Skin of body (tissue), 3 donors: ENCODE measurements at places on chromosomes 7 and 10. TPM values are rescaled to one million over a fixed set of nuclear protein-coding genes. Genes with fewer than 3 reads are reported as not detected.

The PIP gene
- total RNA-seq, result not detected

The RTKN2 gene
- 6.5 TPM for total RNA-seq

The IL15RA gene
- total RNA-seq, result 3.6 TPM

The VENTX gene
- total RNA-seq, result 0.20 TPM

DNA sequence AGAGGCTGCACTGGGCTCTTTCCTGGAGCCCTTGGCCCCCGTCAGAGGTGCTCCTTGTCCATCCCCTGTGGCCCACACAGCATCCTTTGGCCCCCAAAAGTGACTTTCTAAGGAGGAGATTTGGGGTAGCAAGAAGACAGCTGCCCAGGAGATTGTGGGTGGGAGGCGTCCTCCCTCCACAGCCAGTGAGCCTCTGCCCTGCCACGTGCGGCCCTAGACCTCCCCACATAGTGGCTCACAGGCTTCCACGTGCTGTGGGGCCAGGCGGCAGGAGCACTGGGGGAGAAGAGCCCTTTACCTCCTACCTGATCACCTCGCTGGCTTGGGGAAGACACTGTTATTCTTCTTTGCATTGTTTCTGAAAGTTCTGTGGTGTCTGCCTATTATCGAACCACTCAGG, 178.8 kb downstream of the TCERG1L start:
- DNase-seq, result no peak

- no peak for DNase-seq
These were observed 105.7 kb upstream of the INSIG1 start for GRCh38 chr7:155191901-155192478.

- no peak for DNase-seq
These were observed 12.6 kb downstream of the LEP start for GRCh38 chr7:128253701-128254100.

- no peak for DNase-seq
These were observed 285.7 kb downstream of the NXPH1 start for GRCh38 chr7:8719102-8719501.

DNA sequence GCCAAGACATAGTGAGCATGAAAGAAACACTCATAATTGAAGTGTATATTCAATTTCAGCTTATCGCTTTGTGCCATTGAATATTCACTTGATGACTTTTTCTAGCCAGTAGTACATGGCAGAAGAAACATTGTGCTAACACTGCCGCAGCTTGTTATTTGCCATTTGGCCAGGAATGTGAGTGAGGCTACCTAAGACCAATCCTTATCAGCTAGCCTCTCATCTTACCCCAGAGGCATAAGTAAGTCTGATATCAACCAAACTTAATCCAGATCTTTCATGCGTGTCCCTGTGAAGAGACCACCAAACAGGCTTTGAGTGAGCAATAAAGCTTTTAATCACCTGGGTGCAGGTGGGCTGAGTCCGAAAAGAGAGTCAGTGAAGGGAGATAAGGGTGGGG, 586.0 kb upstream of the MBL2 start:
- no peak for DNase-seq

GRCh38 chr10:62430881-62431280, 56.7 kb downstream of the ZNF365 start:
- DNase-seq, result no peak

DNA sequence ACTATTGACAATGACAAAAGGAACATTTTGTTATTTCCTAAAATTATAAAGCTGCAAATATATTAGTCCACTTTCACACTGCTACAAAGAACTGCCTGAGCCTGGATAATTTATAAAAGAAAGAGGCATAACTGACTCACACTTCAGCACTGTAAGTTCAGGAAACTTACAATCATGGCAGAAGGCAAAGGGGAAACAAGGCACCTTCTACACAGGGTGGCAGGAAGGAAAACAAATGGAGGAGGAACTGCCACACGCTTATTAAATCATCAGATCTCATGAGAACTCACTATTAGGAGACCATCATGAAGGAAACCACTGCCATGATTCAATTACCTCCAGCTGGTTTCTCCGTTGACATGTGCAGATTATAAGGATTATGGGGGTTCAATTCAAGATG, 203.1 kb downstream of the TPK1 start:
- DNase-seq, result no peak

DNA sequence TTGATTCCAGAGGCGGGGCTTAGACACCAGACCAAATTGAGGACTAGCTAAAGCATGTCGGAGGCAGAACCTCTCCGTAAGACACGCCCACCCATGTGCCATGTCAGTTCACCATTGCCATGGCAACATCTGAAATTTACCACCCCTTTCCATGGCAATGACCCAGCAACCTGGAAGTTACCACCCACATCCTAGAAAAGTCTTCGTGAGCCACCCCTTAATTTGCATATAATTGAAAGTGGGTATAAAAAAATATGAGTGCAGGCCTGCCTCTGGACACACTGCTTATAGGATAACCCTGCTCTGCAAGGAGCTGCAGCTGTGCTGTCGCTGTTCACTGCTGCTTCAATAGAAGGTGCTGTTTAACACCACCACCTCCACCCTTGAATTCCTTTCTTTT, 28.0 kb downstream of the TMEM270 start:
- no peak for DNase-seq

DNA sequence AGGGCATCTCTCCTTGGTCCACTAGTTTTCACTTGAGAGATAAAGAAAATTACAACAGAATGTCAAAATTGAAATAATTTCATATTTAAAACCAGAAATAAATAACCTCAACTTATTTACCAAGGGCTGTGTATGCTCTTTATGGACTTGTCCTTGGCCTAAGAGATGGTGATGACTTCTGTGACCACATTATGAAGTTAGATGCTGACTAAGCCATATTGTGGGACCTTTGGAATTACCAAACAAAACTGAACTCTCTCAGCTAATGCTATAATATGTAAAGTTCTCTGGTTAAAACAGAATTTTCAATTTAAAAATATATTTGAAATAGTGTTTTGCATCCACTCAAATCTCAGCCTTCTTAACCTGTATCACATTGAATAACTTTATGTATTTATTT, 38.9 kb downstream of the CALCR start:
- no peak for DNase-seq

DNA sequence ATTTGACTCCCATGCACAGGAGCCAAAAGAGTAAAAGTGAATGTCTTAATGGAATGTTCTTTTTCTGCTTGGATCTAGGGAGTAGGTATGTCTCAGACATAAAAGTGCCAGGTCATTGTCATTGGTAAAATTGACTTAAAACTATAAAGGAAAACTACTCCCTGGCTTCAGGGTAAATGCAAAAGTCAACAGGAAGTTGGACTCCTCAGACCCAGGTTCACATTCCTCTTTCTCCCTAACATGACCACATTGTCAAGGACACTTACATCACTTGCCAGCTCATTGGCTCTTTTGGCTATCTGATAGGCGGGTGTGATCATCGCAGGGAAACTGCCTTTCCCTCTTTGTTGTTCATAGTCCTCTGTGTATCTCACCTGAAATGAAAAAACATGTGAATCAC, 13.7 kb downstream of the NRAP start:
- no peak for DNase-seq
